ELF-1 (cell line): ENCODE measurements at places on chromosomes 7 and 10.

DNA sequence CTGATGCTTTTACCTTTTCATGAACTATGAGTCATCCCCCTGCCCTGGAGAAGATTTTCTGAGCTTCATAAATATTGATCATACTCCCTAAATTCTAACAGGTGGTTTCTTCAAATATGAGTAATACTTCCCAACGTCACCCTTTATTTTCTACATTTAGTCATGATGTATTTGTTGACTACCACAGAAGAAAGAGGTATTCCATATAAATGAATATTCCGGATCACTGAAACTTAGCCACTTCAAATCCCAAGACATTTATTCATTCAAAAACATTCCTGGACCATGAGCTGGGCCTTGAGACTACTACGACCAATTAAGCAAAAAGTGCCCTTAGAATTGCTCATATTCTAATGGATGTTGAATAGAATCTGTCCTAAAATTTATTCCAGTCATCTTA is 395.8 kb upstream of the NPVF start:
- no peak for DNase-seq

DNA sequence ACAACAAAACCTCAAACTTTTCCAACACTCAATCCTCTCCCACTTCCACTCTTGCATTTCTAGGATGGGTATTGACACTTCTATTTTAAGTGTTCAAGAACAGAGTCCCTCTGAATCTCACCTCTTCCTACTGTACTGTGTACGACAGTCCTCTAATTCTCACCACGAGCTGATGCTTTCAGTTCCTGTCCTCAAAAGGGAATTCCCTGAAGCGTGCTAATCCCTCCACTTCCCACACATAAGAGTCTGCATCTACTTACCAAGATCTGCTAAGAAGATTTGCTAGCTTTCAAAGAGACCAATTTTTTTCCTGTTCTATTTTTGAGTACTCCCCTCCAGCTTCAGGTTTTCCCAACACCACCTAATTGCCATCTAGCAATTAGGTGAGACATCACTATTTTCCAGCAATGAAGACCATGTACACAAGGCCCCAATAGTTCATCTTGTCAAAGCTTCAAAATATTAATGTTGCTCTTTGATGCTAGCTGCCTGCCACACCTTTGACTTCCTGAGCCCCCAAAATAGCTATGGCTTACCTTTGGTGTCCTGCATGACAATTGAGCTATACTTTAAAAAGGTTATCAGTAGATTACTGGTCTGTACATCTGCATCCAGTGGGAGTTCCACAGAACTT is 54.4 kb downstream of the ARMH3 start:
- no peak for DNase-seq

GRCh38 chr10:120345186-120345585 is 111.8 kb upstream of the PLPP4 start:
- DNase-seq = no peak

DNA sequence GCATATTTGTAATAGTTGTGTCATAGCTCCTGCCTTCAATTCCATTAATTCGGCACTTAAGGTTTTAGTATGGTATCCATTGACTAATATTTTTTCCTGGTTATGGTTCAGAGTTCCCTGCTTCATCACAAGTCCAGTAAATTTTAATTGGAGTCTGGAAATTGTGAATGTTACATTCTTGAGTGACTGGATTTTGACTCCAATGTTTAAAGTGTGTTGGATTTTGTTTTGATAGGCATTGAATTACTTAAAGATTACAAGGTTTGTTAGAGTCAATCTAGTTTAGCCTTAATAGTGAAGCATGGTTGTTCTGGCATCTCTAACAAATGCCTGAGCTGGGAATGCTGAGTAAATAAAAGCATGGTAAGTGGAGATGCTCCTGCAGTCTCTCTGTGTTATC is 326.6 kb upstream of the IGFBP3 start:
- no peak for DNase-seq

GRCh38 chr7:53500076-53500475 is 464.6 kb downstream of the POM121L12 start:
- no peak for DNase-seq

- DNase-seq = no peak
Measured at GRCh38 chr10:12388671-12389070, 39.3 kb downstream of the CAMK1D start.

- DNase-seq = no peak
Measured at GRCh38 chr10:91513598-91514424, 103.7 kb downstream of the HECTD2 start.

GRCh38 chr7:106064771-106065574 is 47.1 kb downstream of the SYPL1 start:
- DNase-seq = peak; percentile 57

GRCh38 chr10:96890172-96890513 is 58.0 kb downstream of the LCOR start:
- DNase-seq = peak; percentile 43

DNA sequence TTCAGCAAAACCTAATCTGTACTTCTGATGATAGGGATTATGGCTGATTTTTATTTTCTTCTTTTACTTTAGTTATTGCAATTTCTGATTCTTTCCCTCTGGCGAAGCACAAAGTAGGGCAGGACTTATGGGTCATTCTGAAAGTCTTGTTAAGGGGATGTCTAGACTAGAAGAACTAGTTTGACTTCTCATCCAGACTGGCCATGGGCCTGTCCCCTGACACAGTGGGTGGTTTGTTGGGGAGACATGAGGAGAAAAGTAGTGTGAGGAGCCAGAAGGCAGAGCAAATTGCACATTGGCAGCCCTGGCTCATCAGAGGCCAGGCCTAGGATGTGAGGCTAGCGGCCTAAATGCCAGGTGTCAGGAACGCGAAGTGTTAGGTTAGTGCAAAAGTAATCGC is 152.8 kb downstream of the RTKN2 start:
- DNase-seq = peak; percentile 6

DNA sequence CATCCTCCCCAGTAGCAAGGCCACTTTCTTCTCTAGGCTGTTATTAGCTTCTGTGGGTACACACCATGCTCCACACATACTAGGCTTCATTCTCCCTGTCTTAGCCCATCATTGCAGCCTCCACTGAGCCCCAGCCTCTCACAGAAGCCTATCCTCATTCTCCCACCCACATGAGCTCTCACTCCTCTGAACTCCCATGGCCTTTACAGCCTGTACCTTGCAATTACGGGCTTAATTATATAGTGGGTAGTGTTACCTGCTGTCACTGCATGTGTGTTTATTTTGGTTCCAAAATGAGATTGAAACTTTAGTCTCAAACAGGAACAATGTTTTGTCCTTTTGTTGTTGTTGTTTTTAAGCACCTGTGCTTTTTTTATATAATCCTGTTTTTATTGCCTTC is 460.0 kb downstream of the KCNMA1 start:
- no peak for DNase-seq

DNA sequence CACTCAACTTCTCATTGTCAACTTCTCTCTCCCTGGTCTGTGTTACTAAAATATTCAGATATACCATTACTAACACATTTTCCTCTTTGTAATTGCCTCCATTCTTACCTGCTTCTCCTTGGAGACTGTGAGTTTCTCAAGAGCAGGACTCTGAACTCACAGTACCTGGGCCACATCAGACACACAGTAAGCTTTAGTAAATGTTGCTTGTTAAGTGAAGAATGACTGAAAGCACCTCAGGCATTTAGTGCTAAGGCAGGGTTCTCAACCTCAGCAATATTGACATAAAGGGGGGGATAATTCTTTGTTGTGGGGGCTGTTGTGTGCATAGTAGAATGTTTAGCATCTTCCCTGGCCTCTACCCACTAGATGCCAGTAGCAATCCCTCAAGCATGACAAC is 72.0 kb upstream of the RAB11FIP2 start:
- DNase-seq = no peak

DNA sequence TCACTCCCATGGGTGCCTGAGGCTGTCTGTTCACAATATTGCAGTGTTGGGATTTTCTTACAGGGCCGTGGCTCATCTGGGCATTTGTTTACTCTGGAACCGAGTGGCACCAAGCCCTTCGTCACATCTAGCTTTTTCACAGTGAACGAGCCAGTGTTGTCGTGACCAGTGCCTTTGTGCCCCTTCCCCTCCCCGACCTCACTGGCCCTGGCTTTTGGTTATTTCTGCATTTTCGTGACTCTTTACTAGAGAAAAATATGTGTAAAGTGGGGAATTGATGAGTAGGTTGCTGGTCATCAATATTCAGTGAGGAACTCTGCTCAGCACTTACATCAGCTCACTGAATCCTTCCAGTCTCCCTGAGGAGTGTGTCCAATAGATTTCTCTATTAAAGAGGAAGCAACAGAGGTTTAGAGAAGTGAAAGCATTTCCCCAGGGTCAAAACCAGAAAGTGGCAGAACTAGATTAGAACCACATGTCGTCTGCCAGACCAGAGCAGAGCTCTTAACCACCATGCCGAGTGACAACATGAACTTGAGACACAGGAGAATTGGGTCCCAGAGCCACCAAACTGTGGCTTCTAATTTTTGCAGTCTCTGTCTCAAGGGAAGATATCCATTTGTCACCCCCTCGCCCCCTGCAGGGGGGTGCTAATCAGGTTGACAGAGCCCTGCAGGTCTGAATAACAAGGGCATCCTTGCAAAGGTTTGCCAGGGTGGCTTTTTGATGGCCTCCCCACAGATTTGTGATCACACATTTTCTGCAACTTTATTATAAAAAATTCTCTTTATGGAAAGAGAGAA is 125.3 kb downstream of the CHN2 start:
- DNase-seq = no peak

- no peak for DNase-seq
Measured at GRCh38 chr7:128350708-128351295, 7.1 kb upstream of the RBM28 start.

DNA sequence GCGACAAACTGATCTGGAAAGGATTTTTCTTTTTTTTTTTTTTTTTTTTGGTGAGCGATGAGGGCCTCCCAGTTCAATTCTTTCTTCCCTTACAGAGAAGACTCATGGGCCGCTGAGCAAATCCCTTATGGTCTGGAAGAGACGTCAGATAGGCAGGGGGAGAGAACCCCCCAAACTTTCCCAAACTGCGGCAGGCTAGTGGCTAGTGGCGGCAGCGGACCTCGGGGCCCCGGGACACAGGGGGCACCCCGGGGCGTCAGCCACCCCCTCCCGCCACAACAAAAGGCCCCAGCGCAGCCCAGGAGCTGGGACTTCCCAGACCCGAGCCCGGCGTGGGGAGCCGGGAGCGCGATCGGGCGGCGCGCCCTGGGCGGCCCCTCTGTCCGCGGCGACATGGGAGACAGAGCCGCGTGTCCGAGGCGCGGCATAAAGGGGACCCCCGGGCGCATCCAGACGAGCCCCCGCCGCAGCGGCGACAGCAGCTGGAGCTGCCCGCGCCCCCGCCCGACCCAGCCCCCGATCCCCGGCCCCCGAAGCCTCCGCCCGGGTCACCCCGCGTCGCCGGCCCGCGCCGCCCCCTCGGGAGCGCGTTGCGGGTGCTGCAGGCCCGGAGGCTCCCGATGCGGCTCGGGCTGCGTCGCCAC is 755 bp downstream of the FAM171A1 start:
- peak; percentile 46 for DNase-seq

DNA sequence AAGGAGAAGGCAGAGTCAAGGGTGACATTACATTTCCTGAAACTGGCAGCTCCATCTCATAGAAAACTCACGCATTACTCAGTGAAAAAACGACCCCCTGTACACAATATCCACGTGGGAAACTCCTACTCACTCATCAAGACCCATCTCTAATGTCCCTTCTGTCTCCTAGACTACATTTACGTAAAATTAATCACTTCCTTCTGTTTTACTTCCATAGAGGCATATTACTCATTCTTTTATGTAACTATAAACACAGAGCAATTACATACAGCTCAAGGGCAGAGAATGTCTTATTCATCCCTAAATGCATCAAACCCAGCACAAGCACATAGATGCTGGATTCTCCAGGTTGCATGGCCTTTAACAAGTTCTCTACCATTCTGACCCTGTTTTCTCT is 281.8 kb downstream of the KCNMA1 start:
- no peak for DNase-seq

- no peak for DNase-seq
Measured at GRCh38 chr10:13317474-13317873, 17.6 kb upstream of the PHYH start.

DNA sequence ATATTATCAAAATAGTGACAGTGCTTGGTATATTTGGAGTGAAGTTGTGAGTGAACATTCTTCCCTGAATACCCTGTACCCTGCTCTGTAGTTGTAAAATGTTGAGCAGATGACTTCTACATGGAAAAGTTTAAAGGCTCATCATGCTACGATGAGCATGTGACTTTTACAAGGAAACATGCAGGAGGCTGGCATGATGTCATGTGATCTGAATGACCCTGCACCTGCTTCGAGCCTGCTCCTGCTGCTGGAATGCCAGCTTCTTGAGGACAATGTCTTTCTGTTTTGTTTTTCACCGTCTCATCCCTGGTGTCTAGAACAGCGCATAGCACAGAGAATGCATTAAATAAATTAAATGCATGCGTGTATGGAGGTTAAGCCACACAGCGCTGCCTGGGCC is 5.4 kb upstream of the INPP5A start:
- DNase-seq = no peak

DNA sequence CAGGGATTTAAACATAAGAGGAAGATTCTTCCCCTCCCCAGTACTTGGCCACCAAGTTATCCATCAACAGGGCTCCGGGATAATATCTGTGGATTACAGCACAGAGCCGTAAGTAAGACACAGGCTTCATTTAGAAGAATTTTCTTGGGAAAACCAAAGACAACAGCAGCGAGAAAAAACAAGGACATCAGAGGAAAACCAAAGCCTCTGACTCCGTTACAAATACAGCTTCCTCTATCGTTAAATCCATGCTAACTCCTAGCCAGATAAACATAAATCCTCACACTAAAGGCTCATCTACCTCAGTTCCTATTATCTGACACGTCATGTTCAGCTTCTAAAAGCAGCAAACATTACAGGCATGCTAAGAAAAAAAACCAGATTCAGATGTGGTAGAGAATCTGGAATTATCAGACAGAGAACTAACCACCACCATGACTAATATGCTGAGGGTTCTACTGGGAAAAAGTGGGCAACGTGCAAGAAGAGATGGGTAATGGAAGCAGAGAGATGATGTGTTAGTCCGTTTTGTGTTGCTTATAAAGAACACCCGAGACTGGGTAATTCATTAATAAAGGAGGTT is 48.4 kb downstream of the BRI3 start:
- DNase-seq = peak; percentile 75

- DNase-seq = no peak
Measured at GRCh38 chr7:99244939-99245338, 27.7 kb upstream of the MYH16 start.
